Cerebellar nuclear complex (tissue), 1 donor: ENCODE measurements at places on chromosomes 1 and 21.
A peak's percentile ranks its signal among the peaks of the same experiment; 100 is the strongest.

DNA sequence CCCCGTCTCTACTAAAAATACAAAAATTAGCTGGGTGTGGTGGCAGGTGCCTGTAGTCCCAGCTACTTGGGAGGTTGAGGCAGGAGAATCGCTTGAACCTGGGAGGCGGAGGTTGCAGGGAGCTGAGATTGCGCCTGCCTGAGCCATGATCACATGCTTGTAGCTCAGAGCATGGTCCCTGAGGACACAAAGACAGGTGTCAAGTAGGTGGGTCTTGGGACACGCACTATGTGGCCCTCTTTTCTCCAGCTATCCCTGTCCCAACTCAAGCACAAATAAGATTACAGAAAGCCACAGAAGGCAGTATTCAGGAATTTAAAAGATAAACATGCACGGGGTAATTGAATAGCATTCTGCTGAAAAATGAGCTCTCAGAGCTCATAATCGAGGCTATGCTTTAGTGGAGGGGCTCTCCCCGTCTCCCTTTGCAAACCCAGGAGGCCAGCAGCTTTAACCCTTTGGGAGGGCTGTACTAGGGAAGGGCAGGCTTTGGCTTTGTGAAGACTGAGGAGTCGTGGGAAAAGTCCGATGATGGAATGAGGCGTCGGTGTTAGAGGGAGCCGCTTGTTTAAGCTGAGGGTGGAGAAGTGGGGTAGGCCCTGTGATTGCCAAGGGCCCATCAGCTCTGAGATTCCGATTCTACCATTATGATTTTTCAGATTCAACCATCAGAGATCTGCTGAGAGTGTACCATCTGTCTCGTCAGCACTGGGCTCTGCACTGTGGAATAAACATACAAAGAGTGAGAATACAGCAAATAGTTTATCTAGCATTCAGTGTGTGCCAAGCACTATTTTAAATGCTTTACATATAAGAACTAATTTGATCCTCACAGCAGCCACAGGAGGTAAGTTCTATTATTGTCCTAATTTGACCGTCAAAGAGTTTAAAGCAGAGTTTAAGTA, 59.7 kb upstream of the CD34 start:
- DNase-seq = no peak

DNA sequence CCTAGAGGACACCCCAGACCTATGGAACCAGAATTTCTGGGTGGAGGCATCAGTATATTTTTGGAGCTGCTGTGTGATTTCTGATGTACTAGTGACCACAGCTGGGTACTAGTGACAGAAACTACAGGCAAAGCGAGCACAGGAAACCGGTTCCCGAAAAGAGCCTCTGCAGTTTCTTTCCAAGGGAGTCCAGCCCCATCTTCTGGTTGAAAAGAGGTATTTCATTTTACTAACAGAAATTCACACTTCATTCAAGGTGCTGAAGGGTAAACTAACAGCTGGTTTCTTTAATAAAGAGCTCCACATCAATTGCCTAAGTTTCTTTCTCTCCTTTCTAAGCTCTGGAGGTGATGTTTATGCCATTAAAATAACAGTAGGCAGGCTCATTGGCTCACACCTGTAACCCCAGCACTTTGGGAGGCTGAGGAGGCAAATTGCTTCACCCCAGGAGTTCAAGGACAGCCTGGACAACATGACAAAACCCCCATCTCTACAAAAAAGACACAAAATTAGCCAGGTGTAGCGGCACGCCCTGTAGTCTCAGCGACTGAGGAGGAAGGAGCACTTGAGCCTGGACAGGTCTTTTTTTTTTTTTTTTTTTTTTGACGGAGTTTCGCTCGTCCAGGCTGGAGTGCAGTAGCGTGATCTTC, 22.0 kb downstream of the THAP3 start:
- no peak for DNase-seq

GRCh38 chr1:248805876-248806275, 19.8 kb downstream of the SH3BP5L start:
- DNase-seq = no peak

GRCh38 chr1:35499652-35500176, 57.5 kb downstream of the KIAA0319L start:
- DNase-seq = peak; percentile 51

GRCh38 chr1:16971341-16972188, 8.9 kb downstream of the MFAP2 start:
- no peak for DNase-seq

DNA sequence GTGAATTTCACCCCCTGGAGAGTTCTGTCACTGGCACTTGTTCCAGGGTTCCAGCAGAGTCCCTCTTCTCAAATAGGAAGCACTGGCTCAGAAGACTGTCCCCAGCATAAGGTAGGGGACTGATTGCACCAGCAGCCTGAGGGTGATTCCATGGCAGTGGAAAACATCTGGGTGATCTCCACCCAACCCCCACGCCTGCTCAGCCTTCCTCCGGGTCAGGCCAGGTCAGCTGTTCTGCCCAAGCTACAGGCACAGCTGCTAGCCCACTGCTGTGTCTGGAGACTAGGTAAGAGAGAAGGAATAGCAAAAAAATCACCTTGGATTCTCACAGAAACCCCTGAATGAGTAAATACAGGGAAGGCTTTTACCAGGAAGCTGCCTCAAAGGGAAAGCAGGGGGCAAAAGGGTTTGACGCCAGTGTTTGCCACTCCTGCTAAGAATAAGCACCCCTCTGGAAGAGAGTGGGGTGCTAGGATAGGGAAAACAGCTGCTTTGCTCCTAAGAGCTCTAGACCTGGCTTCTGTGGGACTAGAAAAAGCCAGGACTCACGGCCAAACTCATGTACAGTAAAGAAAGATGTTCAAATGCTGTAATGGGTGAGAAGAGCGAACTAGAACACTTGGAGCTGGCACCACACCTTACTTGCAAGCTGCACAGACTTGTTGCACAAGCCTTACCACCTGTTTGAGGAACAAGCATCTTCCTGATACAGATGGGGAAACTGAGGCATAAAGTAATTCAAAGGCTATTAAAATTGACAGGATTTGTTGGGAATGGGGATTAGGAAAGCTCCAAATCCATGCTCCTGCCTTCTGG, 1.0 kb upstream of the DENND2D start:
- DNase-seq = no peak

GRCh38 chr1:225899044-225899925, 10.3 kb upstream of the LEFTY1 start:
- no peak for DNase-seq

DNA sequence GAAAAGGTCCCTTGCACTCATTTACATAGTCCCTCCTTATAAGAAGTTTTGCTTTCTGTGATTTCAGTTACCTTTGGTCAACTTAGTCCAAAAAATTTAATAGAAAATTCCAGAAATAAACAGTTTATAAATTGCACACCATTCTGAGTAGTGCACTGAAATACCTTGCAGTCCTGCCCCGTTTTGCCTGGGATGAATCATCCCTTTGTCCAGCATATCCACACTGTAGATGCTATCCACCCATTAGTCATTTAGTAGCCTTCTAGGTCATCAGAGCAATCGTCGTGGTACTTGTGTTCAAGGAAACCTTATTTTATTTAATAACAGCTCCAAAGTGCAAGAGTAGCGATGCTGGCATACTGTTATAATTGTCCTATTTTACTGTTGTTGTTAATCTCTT, 38.0 kb downstream of the SPRTN start:
- DNase-seq = no peak
